ENCODE measurements at places on chromosomes 3 and 15. TPM values are rescaled to one million over a fixed set of nuclear protein-coding genes. Genes with fewer than 3 reads are reported as not detected.
A peak's percentile ranks its signal among the peaks of the same experiment; 100 is the strongest.

DNA sequence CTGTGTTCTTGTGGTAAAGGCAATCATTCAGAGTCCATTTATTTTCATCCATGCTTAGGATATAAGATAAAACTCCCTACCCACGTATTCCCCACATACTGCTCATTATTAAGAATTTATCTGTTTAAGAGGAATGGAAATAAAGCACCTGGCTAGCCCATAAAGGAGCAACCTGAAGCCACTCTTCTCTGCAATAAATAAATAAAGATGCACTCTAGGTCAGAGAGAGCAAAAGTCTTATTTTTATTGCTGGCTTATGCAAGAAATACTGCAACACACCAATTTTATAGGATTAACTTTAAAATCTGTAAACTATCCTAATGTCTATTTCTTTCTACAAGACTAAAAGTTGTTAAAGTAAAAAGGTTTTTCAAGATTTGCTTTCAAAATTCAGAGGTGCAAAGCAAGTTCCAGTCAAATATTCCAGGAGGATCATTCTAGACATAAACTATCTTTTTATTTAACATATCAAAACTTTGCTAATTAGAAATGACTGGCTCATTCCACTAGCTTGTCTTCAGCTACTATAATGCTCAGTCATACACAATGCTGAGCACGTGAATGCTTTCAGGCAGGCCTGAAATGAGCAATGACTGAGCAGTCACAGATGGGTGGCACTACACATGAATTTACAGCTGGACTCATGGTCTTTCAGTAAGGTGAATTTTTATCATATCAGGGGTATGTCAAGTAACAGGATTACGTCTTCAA, 7.1 kb downstream of the TJP1 start:
- H3K4me1 ChIP-seq: peaks cover 54% of the 10 kb centered on the region
- H3K27ac ChIP-seq: no peak overlapping the region
- H3K36me3 ChIP-seq: no peaks in the 10 kb centered on the region
- no peak overlapping the region for H3K4me3 ChIP-seq

GRCh38 chr3:188198001-188198400, 44.0 kb downstream of the LPP start:
- no peaks in the 10 kb centered on the region for H3K27me3 ChIP-seq
- no peak for DNase-seq
- H3K27ac ChIP-seq: no peak overlapping the region
- no peaks in the 10 kb centered on the region for H3K36me3 ChIP-seq
- no peak overlapping the region for H3K4me3 ChIP-seq

DNA sequence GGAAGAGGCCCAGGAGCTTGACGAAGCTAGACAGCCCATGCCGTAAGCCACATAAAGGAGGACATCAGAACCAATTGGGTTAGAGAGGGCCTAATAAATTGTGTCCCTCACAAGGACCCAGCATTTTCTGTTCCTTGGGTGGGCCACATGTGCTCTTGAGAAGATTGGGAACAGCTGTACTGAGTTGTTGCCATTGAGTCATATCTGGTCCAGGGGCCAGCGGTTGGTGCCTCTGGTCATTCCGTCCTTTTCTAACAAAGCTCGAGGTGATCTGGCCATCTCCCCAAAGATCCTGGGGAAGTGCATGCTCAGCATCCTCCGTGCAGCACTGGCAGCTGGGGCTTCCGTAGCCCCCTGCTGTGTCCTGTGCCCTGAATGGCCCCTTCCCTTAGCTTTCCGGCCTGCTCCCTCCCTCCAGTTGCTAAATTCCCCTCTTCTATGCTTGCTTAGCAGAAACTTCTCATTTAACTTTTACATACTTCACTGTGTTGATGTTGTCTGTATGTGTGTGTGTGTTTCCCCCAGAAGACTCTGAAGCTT, 73.0 kb downstream of the EEFSEC start:
- H3K4me1 ChIP-seq: peaks cover 4% of the 10 kb centered on the region
- no peak overlapping the region for H3K27ac ChIP-seq
- DNase-seq: peak; percentile 57
- H3K27me3 ChIP-seq: no peaks in the 10 kb centered on the region

DNA sequence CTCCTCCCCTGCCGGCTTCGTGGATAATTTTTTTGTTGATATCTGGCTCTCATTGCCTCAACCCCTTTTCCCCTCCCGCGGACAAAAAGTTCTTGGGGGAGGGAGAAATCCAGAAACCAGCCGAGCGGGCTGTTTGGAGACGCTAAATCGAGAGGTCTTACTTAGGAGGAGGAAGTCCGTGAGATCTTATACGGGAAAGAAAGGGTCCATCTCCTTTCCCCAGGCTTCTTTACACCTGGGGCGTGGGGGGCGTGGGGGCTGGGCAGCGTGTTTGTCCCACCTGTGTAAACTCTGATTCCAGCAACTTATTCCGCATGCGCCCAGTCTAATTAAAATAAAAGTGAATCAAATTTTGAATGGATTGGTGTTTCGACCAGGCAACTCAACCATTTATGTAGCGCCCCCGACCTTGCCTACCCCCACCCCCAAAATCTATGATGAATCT, 364 bp upstream of the CADPS start:
- peak overlapping the region; percentile 82 for H3K4me3 ChIP-seq
- no peak for DNase-seq
- peaks cover 13% of the 10 kb centered on the region for H3K4me1 ChIP-seq

GRCh38 chr3:115348951-115349745, 202.1 kb upstream of the ZBTB20 start:
- H3K27me3 ChIP-seq: no peaks in the 10 kb centered on the region
- peaks cover 20% of the 10 kb centered on the region for H3K4me1 ChIP-seq
- no peak for DNase-seq
- H3K4me3 ChIP-seq: no peak overlapping the region

GRCh38 chr15:93035953-93036810, 52.8 kb downstream of the RGMA start:
- H3K27me3 ChIP-seq: no peaks in the 10 kb centered on the region
- H3K4me3 ChIP-seq: no peak overlapping the region
- no peaks in the 10 kb centered on the region for H3K36me3 ChIP-seq
- H3K27ac ChIP-seq: no peak overlapping the region

DNA sequence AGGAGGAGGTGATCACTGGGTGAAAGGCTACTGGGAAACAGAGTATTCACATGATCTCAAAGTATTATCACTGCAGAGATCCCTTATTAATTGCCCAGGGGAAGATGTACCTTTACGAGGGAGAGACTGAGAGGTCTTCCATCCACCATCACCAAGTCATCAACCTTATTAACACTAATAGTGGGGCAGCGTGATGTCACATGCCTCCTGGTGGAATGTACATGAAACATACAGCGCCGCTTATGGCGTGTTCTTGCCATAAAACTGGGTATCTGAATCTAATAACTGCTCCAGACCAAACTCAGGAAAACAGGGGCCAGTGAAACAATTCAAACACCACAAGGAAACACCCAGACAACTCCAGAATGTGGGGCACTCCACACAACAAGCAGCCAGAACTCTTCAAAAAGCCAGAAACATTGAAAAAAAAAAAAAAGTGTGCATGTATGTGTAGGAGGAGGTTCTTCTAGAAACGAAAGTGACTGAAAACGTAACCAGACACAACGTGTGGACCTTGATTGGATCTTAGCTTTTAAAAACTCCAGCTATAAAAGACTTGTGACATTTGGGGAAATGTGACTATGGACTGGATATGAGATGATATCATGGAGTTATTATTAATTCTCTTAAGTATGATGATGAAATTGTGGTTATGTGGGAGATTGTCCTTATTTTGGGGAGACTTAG, 4.6 kb downstream of the STIMATE start:
- H3K4me1 ChIP-seq: peaks cover 8% of the 10 kb centered on the region
- H3K36me3 ChIP-seq: no peaks in the 10 kb centered on the region
- H3K4me3 ChIP-seq: no peak overlapping the region
- H3K27me3 ChIP-seq: no peaks in the 10 kb centered on the region

- H3K36me3 ChIP-seq: no peaks in the 10 kb centered on the region
- no peak overlapping the region for H3K4me3 ChIP-seq
- DNase-seq: peak; percentile 13
- H3K4me1 ChIP-seq: peaks cover 12% of the 10 kb centered on the region
- H3K27ac ChIP-seq: no peak overlapping the region
Measured at GRCh38 chr15:43135351-43135750, 2.0 kb downstream of the TMEM62 start.

GRCh38 chr15:101182215-101182614, 69.6 kb downstream of the CHSY1 start:
- no peak for DNase-seq
- H3K27ac ChIP-seq: no peak overlapping the region
- H3K4me1 ChIP-seq: peaks cover 14% of the 10 kb centered on the region
- no peak overlapping the region for H3K4me3 ChIP-seq
- no peaks in the 10 kb centered on the region for H3K36me3 ChIP-seq

DNA sequence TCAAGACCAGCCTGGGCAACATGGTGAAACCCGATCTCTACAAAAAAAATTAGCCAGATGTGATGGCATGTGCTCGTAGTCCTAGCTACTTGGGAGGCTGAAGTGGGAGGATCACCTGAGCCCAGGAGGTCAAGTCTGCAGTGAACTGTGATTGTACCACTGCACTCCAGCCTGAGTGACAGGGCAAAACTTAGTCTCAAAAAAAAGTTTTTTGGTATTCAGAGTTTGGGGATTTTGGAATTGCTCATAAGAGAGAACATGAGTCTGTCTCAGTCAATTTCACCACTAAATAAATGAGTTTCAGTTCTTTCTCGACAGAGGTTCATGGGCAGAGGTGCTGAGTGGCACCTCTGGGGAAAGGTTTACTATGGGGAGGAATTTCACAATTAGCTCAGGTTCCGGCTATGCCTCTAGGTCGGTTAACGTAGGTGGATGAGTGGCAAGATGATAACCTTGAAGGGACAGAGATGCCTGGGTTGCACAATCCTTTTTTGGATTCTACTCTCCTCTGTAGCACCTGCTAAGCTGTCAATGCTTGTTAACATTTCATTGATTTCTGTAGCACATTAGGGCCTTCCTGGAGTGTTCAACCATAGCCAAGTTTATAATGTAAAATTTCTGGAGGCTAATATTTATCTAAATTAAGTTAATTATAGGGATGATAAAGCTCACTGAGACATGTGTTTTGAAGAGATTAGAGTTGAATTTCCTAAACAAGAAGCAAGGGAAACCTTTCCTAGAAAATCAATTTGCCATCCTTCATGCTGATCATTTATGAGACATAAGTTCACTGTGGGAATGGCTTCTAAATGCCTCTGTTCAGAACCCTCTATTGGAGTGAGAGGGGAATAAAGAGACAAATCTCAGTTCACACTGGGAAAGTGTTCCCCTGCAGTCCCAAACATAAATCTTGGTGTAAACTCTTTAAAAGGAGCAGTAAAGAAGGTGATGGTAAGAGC, 37.4 kb upstream of the DCP1A start:
- H3K4me3 ChIP-seq: no peak overlapping the region
- no peaks in the 10 kb centered on the region for H3K4me1 ChIP-seq
- H3K27ac ChIP-seq: no peak overlapping the region
- DNase-seq: no peak
- no peaks in the 10 kb centered on the region for H3K36me3 ChIP-seq

GRCh38 chr3:195247086-195247862, 23.7 kb downstream of the XXYLT1 start:
- H3K4me3 ChIP-seq: no peak overlapping the region
- peaks cover 8% of the 10 kb centered on the region for H3K4me1 ChIP-seq
- H3K27ac ChIP-seq: no peak overlapping the region
- no peaks in the 10 kb centered on the region for H3K36me3 ChIP-seq

DNA sequence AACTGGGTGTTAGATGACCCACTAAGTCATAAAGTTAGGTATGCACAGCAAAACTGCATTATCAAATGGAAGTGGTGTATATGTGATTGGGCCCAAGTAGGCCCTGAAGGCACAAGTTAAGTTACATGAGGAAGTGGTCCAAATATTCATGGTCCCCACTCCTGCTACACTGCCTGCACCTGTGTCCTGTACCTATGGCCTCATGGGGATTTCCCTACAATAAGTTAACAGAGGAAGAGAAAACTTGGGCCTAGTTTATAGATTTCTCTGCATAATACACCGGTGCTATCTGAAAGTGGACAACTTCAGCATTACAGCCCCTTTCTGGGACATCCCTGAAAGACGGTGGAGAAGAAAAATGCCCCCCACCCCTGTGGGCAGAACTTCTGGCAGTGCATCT, 41.5 kb downstream of the STRIT1 start:
- no peak overlapping the region for H3K4me3 ChIP-seq
- H3K27ac ChIP-seq: no peak overlapping the region
- H3K4me1 ChIP-seq: no peaks in the 10 kb centered on the region
- H3K27me3 ChIP-seq: no peaks in the 10 kb centered on the region
- no peaks in the 10 kb centered on the region for H3K36me3 ChIP-seq
- no peak for DNase-seq

GRCh38 chr3:142902356-142902755, 13.5 kb upstream of the PCOLCE2 start:
- H3K27ac ChIP-seq: no peak overlapping the region
- H3K4me1 ChIP-seq: no peaks in the 10 kb centered on the region
- H3K4me3 ChIP-seq: no peak overlapping the region
- H3K27me3 ChIP-seq: no peaks in the 10 kb centered on the region
- H3K36me3 ChIP-seq: no peaks in the 10 kb centered on the region

- no peaks in the 10 kb centered on the region for H3K36me3 ChIP-seq
- no peak for DNase-seq
- H3K27ac ChIP-seq: no peak overlapping the region
- no peaks in the 10 kb centered on the region for H3K27me3 ChIP-seq
Measured at GRCh38 chr3:111190518-111190917, 118.9 kb downstream of the NECTIN3 start.

GRCh38 chr15:74505837-74506514, 35.0 kb upstream of the ARID3B start:
- no peak overlapping the region for H3K27ac ChIP-seq
- H3K27me3 ChIP-seq: no peaks in the 10 kb centered on the region
- no peaks in the 10 kb centered on the region for H3K36me3 ChIP-seq
- no peak for DNase-seq

DNA sequence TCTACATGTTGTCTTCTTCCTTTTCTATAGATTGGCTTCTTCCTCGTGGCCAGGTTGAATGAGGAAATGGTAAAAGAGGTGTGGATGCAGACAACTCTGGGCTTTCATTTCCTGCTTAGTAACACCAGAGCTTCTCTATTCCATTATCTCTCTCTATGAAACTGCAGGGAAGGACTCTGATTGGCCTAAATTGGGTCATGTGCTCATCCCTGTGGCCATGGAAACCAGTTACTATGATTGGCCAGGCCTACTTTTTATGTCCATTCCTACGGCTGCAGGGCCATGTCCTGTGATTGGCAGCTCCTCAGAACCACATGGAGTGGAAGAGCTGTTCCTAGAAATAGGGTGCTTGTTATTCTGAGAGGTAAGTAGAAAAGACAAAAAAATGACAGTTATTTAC, 486.9 kb upstream of the ADAMTS9 start:
- H3K4me1 ChIP-seq: peaks cover 3% of the 10 kb centered on the region
- no peak for DNase-seq
- H3K36me3 ChIP-seq: no peaks in the 10 kb centered on the region

GRCh38 chr15:31136016-31136415, 34.5 kb upstream of the TRPM1 start:
- no peaks in the 10 kb centered on the region for H3K36me3 ChIP-seq
- no peaks in the 10 kb centered on the region for H3K4me1 ChIP-seq
- no peak overlapping the region for H3K27ac ChIP-seq
- H3K27me3 ChIP-seq: no peaks in the 10 kb centered on the region
- H3K4me3 ChIP-seq: no peak overlapping the region

GRCh38 chr15:90006217-90007075, 5.3 kb downstream of the ZNF710 start:
- no peak overlapping the region for H3K4me3 ChIP-seq
- H3K27me3 ChIP-seq: peaks cover 12% of the 10 kb centered on the region
- H3K36me3 ChIP-seq: peaks cover 3% of the 10 kb centered on the region
- H3K27ac ChIP-seq: no peak overlapping the region
- no peak for DNase-seq
- peaks cover 34% of the 10 kb centered on the region for H3K4me1 ChIP-seq

Gene LCTL
- 5.6 TPM for total RNA-seq

Gene PIERCE2
- 3.8 TPM for total RNA-seq

Gene PP2D1
- not detected for total RNA-seq

Gene TUSC7
- not detected for total RNA-seq

Gene CLEC3B
- not detected for total RNA-seq

Gene SEMA3B
- total RNA-seq: 8.0 TPM

Gene CYP8B1
- total RNA-seq: not detected

Gene MCCC1
- 24.4 TPM for total RNA-seq

All from GM23338 (cell line).